ENCODE measurements at places on chromosomes 2 and 18. TPM values are rescaled to one million over a fixed set of nuclear protein-coding genes. Genes with fewer than 3 reads are reported as not detected.

Gene GAD1
- 0.83 TPM for polyA plus RNA-seq

Gene ZNF892
- 2.0 TPM for polyA plus RNA-seq

Gene HJURP
- polyA plus RNA-seq: 10.0 TPM

Gene DCC
- polyA plus RNA-seq: 0.09 TPM

Gene SP140
- 0.62 TPM for polyA plus RNA-seq

Gene AGXT
- not detected for polyA plus RNA-seq

Gene MAP3K19
- polyA plus RNA-seq: not detected

Gene SFTPB
- 0.08 TPM for polyA plus RNA-seq

Gene WDR35
- polyA plus RNA-seq: 7.3 TPM

Gene IRS1
- polyA plus RNA-seq: 11.9 TPM

Measured in forelimb muscle (tissue), 1 donor.